ENCODE measurements at places on chromosomes 6 and 20.

GRCh38 chr6:34207695-34208443 is 28.8 kb upstream of the HMGA1 start:
- DNase-seq = no peak

GRCh38 chr20:14950633-14951032 is 613.2 kb upstream of the FLRT3 start:
- DNase-seq = no peak

GRCh38 chr20:53778041-53778516 is 184.4 kb upstream of the ZNF217 start:
- no peak for DNase-seq

- no peak for DNase-seq
These were observed 86.2 kb upstream of the PTPRK start for GRCh38 chr6:128606611-128607010.

DNA sequence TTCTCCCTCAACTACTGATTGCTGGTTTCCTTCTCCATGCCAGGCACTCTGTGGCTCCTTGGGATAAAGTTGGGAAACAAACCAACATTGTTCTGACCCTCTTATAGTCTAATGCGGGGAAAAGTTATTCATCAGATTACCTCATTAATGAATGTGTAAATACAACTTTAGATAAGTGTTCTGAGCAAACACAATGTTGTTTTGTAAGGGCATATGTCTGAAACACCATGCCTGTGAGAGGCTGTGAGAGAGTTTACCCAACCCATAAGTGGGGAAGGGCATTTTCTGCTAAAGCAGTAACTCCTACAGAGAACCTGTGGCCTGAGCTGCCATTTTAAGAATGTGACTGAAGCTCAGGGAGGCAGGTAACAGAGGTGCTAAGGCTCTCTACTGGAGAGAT is 283.5 kb downstream of the KHDC1L start:
- DNase-seq = no peak

DNA sequence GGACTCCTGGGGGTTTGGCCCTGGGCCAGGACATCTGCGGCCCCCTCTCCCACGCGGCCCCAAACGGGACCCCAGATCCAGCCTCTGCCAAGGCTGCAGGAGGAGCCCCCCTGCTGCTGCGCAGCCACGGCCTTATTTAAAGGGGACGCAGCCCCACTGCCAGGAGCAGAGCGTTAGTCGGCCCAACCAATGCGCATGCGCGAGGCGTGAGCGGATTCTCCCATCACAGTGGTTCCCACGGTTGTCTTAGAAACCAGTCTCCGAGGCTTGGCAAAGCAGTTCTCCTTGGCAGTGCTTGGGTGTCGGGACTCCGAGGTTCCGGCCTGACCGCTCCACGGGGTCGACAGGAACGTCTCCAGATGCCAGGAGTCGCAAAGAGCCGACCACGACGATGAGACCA is 288.3 kb upstream of the ZNF337 start:
- DNase-seq = peak; percentile 69

DNA sequence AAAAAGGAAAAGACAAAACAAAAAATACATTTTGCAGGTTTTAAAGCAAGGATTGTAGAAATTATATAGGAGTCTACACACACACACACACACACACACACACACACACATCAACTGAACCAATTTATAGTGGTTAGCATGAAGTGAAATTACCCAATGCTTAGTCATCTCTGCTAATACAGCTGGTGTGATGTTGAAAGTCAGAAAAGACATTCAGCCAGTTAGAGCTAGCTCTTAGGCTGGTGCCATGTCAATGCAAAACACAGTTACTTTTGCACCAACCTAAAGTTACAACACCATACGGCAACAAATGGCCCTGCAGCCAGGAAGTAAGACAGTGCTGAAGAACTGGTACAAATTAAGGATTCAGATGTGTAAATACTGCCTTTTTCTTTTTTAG is 15.2 kb downstream of the FAM210B start:
- no peak for DNase-seq

DNA sequence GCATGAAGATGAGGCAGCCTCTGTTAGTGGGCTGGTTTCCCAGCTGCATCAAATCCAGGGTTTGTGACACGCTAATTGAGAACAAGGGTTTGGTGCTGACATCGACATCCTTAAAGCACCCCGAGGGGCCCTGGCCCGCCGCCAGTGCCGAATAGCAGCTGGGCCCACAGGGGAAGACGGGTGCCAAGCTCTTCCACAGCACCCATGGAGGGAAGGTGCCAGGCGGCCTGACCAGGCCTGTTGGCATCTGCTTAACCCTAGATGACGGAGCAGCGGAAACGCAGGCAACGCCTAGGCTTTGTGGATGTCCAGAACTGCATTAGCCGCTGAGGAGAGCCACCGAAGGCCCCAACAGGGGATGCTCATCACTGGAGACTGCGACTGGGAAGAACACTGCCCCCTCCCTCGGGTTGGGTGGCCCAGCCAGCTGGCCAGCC is 16.0 kb downstream of the UQCC2 start:
- DNase-seq = no peak

DNA sequence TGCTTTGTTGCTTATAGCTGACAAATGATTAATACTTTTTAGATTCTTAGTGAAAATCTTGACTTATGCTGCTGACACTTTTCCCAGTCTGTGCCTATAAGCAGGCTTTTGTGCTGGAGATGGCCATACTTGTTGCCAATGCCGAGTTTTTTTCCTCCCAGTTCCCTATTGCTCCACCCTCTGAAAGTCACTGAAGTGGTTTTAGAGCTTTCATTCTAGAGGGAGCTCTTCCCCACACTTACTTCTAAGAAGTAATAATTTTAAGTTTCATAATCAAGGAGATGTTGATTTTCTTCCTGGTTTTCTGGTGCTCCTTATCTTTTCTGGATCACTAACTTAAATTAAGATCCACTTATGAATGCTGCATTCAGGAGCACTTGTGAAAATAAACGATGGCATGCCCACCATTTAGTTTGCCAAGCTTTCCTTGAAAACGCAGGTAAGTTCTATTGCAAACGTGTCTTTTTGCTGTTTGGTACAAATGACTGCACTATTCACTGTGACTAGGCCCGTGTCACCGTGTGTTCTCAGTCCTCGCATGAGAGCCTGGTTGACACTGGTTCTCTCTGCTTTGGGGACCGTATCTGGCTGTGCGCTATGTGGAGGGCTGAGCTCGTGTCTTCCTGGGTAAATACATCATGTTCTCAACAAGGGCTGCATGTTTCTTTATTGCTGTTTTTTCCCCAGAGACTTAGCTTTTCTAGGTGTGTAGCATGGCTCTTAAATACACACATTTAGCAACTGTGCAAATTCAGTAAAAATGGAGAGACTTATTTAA is 50.2 kb downstream of the GFRA4 start:
- DNase-seq = no peak

DNA sequence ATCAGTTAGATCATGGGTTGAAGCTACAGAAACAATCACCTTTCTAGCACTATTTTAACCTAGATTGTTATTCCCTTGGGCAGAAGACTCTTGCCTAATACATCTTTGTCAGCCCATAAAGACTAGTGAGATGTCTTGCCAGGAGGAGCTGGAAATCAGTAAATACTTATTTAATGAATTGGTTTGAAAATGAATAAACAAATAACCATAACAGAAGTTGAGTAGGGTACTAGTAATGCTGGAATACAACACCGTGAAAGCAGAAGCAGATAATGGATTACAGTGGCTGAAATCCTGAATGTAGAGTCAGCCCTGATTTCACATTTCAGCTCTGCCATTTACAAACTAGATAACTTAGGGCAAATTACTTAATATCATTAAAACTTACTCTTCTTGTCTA is 236.1 kb downstream of the PACRG start:
- DNase-seq = no peak

DNA sequence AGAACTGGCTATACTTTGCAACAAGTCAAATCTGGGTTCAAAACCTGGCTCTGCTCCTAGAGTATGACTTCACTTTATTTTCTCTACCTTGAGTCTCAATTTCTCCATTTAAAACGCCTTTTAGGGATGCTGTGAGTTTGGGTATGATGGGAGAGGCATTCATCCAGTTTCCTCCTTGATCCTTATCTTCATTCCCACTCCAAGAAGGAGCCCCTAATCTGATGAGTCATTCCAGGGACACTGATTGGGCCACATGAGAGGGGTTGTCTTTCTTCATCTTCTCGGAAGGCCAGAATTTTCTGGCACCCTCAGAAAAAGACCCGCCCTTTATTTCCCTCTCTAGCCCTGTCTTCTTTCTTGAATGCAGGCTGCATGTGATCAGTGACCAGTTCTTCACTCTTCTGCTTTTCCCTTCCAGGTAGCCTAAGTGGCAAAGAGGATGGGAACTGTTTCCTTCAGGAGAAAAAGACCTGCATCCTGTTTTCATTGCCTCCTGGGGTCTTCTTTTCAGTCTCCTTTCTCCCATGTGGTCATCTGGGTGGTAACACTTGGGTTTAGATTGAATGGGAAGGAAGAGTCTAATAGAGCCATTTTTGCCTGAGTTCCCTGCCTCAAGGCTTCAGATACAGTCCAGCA is 32.1 kb upstream of the PNRC1 start:
- no peak for DNase-seq

All from ovary (tissue), 10 donors.